ENCODE measurements at places on chromosomes 12 and 14. TPM values are rescaled to one million over a fixed set of nuclear protein-coding genes. Genes with fewer than 3 reads are reported as not detected.

DPPA3 gene
- not detected for total RNA-seq

GNB3 gene
- total RNA-seq: 0.21 TPM

RIPK3 gene
- total RNA-seq: not detected

IL31 gene
- not detected for total RNA-seq

EIF4B gene
- 351 TPM for total RNA-seq

GLIPR1L2 gene
- total RNA-seq: 0.72 TPM

RNASE1 gene
- total RNA-seq: 0.69 TPM

RHNO1 gene
- 37.7 TPM for total RNA-seq

KLRC3 gene
- 0.74 TPM for total RNA-seq

OASL gene
- total RNA-seq: 21.1 TPM

GALNT9 gene
- 0.33 TPM for total RNA-seq

WSCD2 gene
- 0.64 TPM for total RNA-seq

NRL gene
- total RNA-seq: 1.4 TPM

COCH gene
- 1.3 TPM for total RNA-seq

NTF3 gene
- total RNA-seq: not detected

GLIPR1 gene
- 11.5 TPM for total RNA-seq

C3AR1 gene
- not detected for total RNA-seq

DEGS2 gene
- total RNA-seq: 4.9 TPM

NPFF gene
- total RNA-seq: not detected

All from Panc1 (cell line).